Stimulated activated CD8-positive, alpha-beta memory T cell treated with anti-CD3 and anti-CD28 coated beads, Interleukin-15, amount 100 ng/mL, for 4 hours (primary cell): ENCODE measurements at places on chromosomes 1 and 21.

DNA sequence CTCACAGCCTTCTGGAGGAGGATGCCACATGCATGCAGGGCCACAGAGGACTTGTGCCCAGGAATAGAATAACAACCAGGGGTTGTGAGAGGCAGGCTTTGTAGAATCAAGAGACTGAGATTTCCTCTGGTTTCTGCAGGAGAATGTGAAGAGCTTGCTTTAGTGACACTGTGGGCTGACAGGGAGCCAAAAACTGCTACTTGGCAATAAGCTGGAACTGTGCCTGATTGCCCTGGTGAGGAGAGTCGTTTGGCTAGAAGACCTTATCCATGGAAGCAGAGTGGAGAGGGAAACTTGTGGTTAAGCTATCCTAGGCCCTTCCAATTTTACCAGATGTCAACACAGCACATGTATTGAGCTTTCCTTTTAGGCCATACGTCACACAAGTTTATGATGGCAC lies 902.1 kb downstream of the MRPL39 start:
- no peak for DNase-seq

DNA sequence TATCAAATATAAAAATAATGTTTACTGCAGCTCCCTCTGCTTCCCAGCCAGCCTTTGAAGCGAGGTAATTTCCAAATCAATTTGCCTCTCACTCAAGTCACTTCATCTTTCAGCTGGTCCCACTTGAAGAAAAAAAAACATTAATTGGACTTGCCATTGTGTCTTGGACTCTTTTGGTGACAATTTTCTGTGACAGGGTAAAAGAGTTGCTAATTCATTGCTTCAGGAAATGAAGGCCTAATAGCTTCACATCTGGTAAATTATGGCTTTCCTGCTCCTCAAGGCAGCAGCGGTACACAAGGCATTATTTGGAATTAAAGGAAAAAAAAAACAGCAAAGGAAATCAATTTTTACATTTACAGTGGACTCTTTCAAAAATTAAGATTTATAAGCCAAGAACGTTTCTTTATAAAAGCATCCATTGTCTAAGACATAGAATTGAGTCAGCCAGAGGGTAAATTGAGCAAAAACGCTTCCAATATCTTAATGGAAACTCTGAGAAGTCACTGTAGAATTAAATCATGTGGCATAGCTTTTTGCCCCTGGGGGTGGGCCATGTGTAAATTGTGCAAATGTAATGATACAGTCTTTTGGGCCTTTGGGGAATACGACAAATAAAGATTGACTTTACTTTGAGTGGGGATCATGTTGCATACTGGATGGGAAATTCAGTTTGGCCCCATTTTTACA lies 102.5 kb downstream of the LYPLAL1 start:
- DNase-seq, result no peak

DNA sequence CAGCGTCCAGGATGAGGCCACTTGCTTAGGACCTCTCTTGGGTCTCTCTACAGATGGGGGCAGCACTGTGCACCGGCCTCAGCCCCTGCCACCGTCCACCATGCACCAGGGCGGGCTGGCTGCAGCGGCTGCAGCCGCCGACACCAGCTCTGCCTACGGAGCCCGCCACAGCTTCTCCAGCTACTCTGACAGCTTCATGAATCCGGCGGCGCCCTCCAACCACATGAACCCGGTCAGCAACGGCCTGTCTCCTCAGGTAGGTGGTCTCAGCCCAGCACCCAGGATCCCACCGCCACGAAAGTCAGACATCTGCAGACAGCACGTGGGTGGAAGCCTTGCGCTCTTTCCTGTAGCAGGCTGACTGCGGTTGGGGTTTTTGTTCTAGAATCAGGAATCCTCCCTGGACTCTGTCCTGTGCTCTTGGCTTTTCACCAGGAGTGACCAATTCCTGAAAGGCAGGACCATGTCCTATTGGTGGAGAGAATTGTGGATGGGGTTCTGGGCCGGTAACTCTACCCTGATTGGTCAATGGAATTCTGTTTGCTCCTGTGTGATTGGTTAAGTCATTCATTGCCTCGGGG lies 72.5 kb downstream of the PAX7 start:
- no peak for DNase-seq

DNA sequence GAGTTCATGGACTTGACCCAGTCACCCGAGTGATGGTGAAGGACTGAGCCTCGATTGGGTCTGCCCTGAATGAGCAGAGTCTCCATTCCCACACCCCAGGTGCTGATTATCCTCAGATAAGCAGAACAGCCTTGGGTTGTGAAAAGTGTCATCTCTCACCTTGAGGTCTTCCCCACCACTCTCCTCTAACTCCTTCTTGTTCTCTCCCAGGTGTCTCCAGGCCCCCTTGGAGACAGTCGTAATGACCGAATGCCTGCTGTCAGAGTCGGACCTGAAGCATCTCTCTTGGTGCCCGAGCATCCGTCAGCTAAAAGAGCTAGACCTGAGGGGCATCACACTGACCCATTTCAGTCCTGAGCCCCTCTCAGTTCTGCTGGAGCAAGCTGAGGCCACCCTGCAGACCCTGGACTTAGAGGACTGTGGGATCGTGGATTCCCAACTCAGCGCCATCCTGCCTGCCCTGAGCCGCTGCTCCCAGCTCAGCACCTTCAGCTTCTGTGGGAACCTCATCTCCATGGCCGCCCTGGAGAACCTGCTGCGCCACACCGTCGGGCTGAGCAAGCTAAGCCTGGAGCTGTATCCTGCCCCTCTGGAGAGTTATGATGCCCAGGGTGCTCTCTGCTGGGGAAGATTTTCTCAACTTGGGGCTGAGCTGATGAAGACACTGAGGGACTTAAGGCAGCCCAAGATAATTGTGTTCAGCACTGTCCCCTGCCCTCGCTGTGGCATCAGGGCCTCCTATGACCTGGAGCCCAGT lies 3.4 kb downstream of the PRAMEF12 start:
- DNase-seq, result no peak

DNA sequence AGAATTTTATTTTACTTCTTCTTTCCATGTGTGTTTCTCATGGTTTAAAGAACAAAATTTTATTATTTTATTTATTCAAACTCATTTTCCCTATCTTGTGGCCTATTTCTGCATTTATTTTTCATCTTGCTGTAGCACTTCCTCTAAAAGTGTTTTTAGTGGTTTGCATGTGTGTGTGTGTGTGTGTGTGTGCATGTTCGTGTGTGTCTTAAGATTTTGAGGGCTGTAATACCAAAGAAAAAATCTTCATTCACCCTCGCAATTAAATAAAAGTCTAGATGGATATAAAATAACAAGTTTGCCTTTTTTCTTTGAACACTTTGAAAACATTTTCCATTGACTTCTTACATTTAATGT lies 24.6 kb upstream of the FCRL3 start:
- no peak for DNase-seq

- DNase-seq, result no peak
Measured at GRCh38 chr1:193614817-193615216, 428.4 kb upstream of the B3GALT2 start.

DNA sequence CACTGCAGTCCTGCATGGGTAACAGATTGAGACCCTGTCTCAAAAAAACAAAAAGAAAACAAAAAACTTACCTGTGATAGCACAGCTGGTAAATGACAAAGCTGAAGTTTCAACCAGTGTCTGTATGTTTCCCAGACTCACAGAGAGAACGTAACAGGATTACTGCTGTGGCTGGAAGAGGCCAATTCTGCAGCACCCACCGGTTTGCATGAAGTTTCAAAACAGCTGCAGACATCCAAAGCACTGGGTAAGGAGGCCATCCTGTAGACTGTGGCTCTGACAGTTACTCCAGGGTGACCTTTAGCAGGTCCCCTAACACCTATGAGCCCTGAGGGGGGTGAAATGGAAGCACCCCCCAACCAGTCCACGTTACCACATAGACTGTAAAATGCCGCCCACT lies 7.5 kb downstream of the ID3 start:
- DNase-seq, result no peak

GRCh38 chr1:178010674-178011464 lies 41.0 kb upstream of the SEC16B start:
- DNase-seq, result no peak

DNA sequence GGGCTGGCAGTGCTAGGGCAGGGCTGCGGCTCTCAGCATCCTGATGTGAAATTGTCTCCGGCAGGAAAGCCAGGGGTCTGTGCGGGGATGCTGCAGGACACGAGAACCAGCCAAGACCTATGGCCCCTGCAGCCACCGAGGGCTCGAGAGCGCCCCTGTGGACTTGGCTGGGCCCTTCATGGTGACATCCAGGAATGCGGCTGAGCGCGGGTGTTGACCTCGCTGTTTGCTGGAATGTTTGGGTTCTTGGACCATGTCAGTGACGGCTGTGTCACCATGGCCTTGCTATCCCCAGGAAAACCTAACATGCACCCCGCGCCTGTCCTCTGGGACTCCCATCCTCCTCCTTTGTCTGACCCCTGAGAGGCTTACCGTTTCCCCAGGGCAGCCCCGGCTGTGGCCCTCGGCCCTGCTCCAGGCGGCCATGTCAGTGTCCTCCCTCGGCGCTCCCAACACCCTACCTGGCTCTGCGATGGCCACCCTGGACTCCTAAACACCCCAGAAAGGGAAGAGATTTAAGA lies 14.3 kb upstream of the C1orf174 start:
- DNase-seq, result no peak

- no peak for DNase-seq
Measured at GRCh38 chr1:3905953-3906671, 6.0 kb upstream of the C1orf174 start.

- no peak for DNase-seq
Measured at GRCh38 chr1:13786541-13786940, 86.6 kb downstream of the PRDM2 start.

GRCh38 chr1:2368053-2368744 lies 23.2 kb downstream of the MORN1 start:
- DNase-seq, result no peak

- DNase-seq, result no peak
Measured at GRCh38 chr21:36344931-36345330, 24.9 kb downstream of the MORC3 start.

DNA sequence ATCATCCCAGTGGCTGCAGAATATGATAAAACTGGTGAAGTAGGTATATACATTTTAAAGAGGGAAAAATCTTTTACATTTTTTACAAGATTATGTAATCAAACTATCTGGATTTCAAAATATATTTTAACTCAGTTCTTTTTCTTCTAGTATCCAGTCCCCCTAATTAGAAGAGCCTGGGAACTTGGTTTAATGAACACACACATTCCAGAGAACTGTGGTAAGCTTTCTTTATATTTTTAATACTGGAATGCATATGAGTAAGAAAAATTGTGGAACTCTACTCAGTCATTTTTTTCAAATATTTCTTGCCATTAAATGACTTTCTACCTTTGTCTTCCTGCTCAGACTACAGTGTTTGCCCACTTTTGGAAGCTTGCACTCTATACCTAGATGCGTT lies 8.2 kb downstream of the ACADM start:
- no peak for DNase-seq

DNA sequence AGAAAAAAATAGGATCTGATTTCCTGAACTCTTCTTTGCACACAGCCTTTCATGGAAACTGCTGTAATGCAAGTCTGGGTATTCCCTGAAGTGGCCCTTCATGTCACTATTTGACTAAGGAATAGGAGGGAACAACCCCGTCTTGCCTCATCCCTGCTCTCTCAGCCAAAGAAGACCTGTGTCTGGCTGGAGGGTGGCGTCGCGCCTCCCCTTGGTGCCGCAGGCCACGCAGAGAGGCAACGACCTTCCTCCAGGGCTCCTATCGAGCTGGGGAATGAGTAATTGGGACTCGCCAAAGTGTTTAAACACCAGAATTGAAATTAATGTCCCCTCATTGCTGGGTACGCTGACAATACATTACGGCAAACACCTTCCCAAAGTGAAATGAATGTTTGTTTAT lies 129.8 kb downstream of the PBX1 start:
- no peak for DNase-seq

GRCh38 chr21:31288191-31288590 lies 55.9 kb downstream of the TIAM1 start:
- no peak for DNase-seq

DNA sequence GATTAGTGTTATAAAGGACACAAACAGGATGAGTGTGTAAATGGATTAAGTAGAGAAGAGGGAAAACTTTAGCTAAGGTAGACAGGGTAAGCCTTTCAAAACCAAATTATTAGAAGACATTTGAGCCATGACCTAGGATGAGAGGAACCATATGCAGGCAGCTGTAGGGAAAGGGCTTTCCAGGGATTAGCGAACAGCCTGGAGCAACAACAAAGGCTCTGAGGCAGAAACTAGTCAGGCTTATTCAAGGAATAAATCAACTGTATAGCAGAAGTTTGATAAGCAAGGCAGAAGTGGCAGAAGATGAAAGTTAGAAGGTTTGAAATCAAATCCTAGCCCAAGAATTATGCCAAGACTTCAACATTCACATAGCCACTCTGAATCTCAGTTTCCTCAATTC lies 21.3 kb downstream of the AIDA start:
- no peak for DNase-seq

DNA sequence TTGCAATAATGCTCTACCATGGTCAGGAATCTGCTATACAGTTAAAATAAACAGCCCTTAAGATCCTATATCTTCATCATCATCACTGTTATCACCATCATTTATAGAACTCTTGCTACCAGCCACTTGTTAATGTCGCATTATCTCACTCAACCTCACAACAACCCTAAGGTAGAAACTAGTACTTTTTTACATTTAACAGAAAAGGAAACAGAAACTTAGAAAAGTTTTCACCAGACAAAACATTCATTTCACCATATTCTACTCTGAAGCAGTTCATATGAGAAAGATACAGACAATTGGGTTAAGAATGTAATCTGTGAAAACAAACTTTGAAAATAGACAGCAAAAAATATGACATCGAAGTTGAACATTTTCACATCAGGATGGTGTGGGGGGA lies 262.6 kb downstream of the ATG4C start:
- DNase-seq, result no peak

DNA sequence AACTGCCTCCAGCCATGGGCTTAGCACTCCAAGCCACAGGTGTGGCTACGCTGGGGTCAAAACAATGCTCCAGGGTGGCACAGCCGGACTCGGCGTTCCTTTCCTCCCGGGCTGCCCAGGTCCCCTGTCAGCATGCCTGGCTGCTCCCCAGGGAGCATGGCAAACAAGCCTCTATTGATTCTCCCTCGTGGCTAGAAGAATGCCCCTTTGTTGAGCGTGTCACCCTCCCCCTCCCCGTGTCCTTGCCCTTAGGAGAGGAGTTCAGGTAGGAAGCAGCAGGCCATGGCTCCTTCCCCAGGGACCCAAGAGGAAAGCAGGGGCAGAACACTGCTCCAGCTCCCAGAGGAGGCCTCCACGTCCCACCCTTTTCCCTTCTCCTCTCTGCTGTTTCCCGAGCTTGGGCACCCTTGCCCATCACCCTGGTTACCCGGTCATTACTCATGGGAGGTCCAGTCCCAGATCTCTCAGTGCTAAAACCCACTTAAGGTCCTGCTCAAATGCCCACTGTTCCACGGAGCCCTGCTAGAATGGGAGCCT lies 57.4 kb upstream of the CITED4 start:
- no peak for DNase-seq

- DNase-seq, result no peak
Measured at GRCh38 chr21:35135481-35135880, 86.4 kb upstream of the RUNX1 start.
